ENCODE measurements at places on chromosomes 6 and 20. TPM values are rescaled to one million over a fixed set of nuclear protein-coding genes. Genes with fewer than 3 reads are reported as not detected.

The ZNF334 gene
- 1.7 TPM for total RNA-seq

The ZBTB12 gene
- total RNA-seq: not detected

The TRIM40 gene
- total RNA-seq: not detected

The TGM3 gene
- 0.15 TPM for total RNA-seq

The SUMO4 gene
- total RNA-seq: 0.49 TPM

The SLC13A3 gene
- total RNA-seq: 7.7 TPM

The NRSN1 gene
- not detected for total RNA-seq

The DSTN gene
- 65.8 TPM for total RNA-seq

The F13A1 gene
- 3.7 TPM for total RNA-seq

The CLDN20 gene
- not detected for total RNA-seq

The MMS22L gene
- 0.79 TPM for total RNA-seq

The COMMD7 gene
- 20.3 TPM for total RNA-seq

The HACE1 gene
- 2.9 TPM for total RNA-seq

The BNIP5 gene
- total RNA-seq: not detected

The KCNG1 gene
- total RNA-seq: 0.35 TPM

The KIAA1755 gene
- 1.4 TPM for total RNA-seq

The EYA2 gene
- 0.12 TPM for total RNA-seq

The MYL9 gene
- total RNA-seq: 19.3 TPM

The NCOA5 gene
- 9.1 TPM for total RNA-seq

All from right lobe of liver (tissue), 6 donors.